ENCODE measurements at places on chromosomes 11 and 22.

DNA sequence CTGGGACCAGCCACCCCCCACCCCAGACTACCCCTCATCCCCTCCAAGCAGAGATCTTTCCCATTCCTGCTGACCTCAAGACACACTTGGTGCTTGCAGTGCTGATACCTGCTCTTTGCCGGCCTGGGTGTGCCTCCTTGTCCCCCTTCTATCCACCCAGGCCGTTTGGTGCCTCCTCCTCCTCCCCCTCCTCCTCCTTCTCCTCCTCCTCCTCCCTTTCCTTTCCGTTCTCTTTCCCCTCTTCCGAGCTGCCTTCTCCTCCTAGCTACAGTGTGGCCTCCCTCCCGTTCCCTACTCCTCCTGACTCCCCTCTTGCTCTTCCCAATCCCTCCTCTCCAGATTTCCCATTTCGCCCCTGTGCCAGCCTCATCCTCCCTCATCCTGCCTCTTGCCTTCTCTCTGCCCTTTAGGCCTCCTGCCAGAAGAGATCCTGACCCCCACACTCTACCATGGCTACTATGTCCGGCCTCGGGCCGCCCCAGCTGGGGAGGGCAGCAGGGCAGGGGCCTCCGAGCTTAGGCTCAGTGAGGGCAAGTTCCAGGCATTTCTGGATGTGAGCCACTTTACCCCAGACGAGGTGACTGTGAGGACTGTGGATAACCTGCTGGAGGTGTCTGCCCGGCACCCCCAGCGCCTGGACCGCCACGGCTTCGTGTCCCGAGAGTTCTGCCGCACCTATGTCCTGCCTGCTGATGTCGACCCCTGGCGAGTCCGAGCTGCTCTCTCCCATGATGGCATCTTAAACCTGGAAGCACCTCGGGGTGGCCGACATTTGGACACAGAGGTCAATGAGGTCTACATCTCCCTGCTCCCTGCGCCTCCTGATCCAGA, 712 bp downstream of the HSPB2 start:
- no peak for DNase-seq

DNA sequence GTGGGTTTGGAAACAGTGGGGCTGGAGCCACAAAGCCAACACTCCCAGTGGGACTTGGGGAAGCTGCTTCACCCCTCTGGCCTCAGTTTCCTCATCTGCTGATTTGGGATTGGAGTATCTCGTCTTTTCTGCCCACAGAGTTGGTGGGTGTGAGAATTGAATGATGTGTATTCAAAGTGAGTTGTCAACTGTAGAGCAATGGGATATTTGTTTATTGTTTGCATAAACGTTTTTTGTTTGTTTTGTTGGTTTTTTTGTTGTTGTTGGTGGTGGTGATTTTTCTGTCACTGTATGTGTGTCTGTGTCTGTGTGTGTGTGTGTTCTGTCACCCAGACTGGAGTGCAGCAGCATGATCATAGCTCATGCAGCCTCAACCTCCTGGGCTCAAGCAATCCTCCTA, 542.0 kb downstream of the MIAT start:
- DNase-seq, result no peak

GRCh38 chr11:12817681-12818332, 143.6 kb downstream of the TEAD1 start:
- DNase-seq, result no peak

GRCh38 chr11:128824191-128825049, 42.7 kb downstream of the KCNJ1 start:
- no peak for DNase-seq

DNA sequence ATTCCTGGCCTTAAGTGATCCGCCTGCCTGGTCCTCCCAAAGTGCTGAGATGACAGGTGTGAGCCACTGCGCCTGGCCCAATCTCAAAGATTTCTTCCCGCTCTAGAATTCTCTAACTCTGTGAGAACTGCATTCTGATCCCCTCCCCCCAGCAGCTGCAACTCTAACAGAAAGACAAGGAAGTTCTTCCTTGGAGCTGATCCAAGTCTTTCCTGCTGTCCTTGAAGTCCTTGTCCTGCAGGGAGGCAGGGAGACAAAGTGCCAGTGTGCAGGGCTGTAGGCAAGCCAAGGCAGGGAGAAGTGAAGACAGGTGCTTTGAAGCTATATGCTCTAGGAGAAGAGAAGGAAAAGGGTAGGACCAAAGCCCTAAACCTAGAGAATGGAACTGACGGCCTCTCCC, 9.5 kb upstream of the GGA1 start:
- DNase-seq, result no peak

DNA sequence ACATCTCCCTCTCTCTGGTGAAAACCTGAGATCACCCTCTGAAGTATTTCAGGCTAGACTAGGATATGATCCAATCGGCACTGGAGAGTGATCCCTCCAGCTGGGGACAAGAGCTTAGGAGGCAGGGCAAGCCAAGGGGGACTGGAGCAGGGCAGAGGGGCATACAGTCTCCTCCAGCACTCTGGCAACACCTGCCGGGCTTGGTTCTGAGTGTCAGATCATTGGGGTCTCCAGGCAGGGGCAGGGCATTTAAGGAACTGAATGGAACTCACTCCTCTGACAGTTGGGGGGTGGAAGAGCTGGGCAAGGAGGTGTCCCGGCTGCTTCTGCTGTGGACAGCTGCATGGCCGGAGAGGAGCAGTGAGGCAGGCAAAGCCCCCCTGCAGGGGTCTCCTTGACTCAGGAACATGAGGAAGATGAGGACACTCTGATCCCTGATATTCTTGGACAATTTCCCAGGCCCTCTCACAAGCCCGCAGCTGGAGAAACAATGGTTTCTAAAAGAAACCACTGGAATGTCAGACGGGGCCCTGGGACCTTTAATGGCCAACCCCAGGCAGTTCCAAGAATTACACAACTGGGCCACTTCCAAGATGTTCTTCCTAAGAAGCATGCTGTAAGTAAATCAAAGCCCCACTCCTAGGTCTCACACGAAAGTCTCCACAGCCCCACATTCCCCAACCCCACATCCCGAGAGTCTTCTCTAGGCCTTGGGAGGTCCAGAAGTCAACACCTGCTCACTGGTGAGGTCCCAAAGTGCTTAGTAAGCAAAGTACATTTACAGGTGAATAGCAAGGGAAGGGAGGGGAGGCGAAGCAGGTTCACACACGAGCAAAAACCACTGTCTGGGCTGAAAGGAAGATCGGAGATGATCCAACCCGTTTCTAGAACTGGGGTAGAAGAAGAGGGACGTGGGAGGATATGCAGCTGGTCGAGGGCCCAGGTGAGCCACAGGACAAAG, 1.2 kb upstream of the CCDC86 start:
- no peak for DNase-seq

DNA sequence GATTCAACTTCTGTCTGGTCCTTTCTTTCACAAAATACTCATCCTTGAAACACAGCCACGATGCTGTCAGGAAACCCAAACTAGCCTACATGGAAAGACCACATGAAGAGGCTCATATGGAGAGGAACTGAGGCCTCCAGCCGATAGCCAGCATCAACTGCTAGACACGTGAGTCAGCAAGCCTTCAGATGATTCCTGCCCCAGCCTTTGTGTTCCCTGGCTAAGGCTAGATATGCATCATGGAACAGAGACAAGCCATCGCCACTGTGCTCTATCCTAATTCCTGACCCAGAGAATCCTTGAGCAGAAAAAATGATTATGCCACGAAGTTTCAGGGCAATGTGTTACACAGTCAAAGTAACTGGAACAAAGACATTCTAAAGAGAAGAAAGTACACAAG, 75.5 kb downstream of the ENTHD1 start:
- DNase-seq, result no peak
